ENCODE measurements at places on chromosomes 12 and 14.

GRCh38 chr12:130702966-130703732 is 12.9 kb downstream of the RIMBP2 start:
- no peak for DNase-seq

DNA sequence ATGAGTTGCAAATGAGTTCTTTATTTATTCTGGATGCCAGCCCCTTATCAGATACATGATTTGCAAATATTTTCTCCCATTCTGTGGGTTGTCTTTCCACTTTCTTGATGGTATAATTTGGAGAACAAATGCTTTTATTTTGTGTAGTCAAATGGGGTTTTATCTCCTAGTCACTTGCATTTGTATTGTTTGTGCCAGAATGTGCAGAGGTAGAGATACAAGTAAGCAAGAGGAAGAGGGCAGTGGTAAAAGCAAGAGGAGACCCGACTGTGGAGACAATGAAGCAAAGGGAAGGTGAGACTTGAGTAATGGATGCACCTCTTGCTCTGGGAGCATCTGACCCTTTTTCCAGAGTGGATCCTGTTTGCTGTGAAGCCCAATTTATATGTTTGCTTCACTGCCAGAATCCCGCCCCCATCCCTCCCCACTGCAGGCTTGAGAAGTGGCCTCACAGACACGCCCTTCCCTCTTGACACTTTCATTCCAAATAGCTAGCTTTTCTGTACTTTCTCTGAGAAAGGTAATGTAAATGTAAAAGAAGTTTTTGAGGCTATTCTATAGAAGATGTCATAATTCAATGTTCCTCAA is 786 bp upstream of the PFKM start:
- no peak for DNase-seq

- DNase-seq = no peak
Observed at GRCh38 chr14:28876572-28876945, 110.0 kb downstream of the FOXG1 start.

- DNase-seq = no peak
Observed at GRCh38 chr12:127590868-127591267, 676.1 kb upstream of the TMEM132C start.

GRCh38 chr14:67722293-67722692 is 20.6 kb downstream of the RDH12 start:
- DNase-seq = peak; percentile 9

GRCh38 chr12:124726596-124727263 is 136.9 kb downstream of the SCARB1 start:
- no peak for DNase-seq

DNA sequence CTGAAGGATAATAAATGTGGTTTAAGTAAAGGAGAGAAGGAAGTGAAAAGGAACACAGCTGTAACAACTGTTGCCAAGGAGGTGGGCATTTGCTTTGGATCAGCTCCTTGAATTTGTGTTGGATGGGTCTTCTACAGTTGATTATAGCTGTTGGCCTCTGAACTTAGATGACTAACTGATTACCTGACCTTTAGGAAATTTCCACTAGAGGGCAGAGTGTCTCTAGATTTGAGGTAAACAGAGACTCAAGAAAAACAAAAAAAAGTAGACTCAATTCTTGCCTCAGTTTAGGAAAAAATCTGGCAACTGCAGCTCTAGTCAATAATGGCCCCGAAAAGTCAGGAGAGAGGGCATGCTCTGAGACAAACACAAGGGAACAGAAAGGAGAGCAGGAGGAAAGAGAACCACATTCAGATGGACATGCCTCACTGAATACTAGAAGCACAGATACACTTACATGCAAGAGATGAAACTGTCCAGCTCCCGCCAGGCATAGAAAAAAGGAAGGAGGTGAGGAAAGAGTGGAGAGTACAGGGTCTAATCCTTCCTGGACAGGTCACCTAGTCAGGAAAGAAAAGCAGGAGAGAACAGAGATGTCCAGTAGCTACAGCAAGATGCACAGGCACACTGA is 20.6 kb downstream of the COX14 start:
- DNase-seq = peak; percentile 16

GRCh38 chr14:65106736-65107135 is 4.4 kb upstream of the MAX start:
- DNase-seq = no peak

GRCh38 chr12:128009108-128009507 is 257.9 kb upstream of the TMEM132C start:
- DNase-seq = no peak

- DNase-seq = peak; percentile 38
Observed at GRCh38 chr14:52338051-52338681, 24.1 kb downstream of the PTGER2 start.
